ENCODE measurements at places on chromosomes 3 and 15. TPM values are rescaled to one million over a fixed set of nuclear protein-coding genes. Genes with fewer than 3 reads are reported as not detected.

The DZIP1L gene
- total RNA-seq, result 19.2 TPM

The PRSS50 gene
- total RNA-seq, result 0.30 TPM

The CPN2 gene
- total RNA-seq, result not detected

GRCh38 chr3:98722389-98722788 lies 40.8 kb upstream of the ST3GAL6 start:
- no peak for DNase-seq

- DNase-seq, result no peak
Measured at GRCh38 chr3:142931222-142931621, 32.3 kb downstream of the PAQR9 start.

GRCh38 chr3:53238051-53238850 lies 17.6 kb downstream of the TKT start:
- DNase-seq, result no peak

GRCh38 chr15:39413558-39413957 lies 167.3 kb upstream of the THBS1 start:
- DNase-seq, result no peak
